ENCODE measurements at places on chromosomes 1 and 21.

DNA sequence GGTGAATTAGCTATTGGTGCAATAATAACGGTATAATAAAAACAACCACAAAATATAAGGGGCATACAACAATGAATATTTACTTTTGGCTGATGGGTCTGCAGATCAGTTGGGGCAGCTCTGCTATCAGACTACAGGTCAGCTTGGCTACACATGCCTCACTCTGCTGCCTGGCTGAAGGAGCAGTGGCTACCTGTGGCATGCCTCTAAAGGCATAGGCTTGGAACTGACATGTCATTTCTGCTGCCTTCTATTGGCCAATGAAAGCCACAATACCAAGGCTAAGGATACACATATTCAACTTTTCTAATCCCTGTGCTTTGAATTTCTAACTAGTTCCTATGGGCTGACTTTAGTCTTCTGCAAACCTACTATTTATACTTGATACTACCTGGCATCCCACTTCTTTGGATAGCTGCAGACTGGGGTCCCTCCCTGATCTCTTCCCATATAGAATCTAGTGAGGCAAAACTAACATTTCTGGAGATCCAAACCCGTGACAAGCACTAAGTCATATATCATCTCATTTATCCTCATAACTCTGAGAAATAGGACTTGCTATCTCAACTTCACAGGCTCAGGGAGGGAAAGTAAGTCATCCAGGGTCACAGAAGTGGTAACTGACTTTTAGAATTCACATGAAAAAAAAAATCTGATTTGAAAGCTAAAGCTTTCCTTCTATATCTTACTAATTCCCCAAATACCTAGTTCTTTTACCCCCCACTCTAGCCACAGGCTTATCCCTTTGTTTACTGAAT is 19.2 kb upstream of the SYDE2 start:
- DNase-seq, result no peak

DNA sequence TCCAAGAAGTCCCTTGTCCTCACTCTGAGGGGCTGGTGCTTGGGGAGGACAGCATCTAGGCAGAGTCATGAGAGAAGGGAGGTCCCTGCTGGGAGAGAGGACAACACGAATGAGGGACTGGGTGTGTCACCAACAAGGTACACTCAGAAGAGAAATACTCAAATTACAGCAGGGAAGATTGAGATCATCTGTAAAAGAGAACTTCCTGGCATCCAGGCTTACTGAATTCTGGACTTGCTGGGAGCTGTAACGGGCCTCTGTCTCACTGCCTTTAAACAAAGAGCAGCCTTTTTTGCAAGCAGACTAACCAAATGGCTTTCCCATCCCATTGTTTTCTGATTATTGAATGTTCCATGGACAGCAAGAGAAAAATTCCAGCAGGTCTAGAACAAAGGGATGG is 195.7 kb upstream of the RAB4A start:
- peak; percentile 42 for DNase-seq

DNA sequence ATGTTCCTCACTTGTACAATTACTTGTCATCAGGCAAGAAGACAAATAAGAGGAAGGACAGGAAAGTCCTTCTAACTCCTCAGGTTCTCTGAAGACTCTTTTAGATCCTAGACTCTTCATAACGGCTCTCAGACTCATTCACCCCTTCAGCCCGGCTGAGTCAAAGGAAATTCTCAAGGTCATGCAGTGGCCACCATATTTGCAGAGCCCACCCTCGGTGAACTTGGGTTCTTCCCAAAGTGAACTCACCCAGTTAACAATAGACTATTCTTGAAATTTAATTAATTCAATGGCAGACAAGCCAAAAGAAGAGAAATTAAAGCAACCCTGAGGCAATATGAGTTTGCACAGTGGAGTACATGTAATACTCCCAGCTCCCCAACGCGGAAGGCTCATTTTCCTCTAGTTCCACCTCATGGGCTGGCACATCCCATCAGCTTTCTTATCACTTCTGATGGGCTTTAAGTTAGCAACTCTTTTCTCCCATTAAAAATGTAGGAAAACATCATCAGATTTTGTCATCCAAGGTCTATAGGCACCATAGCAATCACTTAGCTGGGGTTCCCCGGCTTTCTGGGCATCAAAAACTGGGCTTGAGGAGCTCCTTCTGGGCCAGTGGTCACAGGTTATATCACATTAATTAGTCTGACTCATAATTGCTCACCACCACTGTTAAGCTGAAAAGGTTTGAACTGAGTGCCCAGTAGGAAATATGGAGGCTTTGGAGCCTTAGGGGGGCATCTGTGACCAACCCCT is 27.8 kb upstream of the TIAM1 start:
- DNase-seq, result no peak

GRCh38 chr1:211343607-211344006 is 17.0 kb downstream of the TRAF5 start:
- no peak for DNase-seq

- no peak for DNase-seq
These were observed 4.0 kb downstream of the EPS8L3 start for GRCh38 chr1:109759513-109760334.

DNA sequence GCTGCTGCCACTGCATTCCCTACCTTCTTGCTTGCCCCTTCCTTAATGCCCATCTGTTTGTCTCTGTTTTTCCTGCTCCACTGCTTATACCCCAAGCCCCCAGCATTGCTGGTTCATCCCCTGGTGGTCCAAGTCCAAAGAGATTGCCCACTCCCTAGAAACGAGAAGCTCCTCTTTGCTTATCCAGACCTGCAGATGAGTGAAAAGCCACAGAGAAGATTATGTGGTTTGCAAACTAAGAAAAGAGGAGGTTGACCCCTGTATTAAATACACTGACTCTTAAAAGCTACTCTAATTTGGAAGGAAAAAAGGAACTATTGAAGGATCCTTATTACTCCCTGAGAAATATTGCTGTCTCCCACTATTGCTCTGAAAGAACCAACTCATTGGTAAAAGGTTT is 146.8 kb upstream of the RAB4A start:
- DNase-seq, result no peak

DNA sequence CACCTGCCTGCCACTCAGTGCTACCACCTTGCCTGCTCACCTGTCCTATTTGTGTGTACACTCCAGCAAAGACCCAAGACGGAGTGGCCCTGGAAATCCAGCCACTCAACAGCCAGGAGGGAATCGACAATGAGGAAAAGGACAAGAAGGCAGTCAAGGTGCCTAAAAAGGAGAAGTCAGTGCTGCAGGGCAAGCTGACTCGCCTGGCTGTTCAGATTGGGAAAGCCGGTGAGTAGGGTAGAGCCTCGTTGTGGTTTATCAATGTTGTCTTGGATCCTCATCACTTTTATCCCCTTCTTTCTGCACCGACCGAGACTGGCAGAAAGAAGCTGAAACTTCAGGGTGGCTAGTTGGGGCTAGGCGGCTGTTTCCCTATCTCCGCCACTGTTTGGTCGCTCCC is 61.4 kb upstream of the LAX1 start:
- no peak for DNase-seq

DNA sequence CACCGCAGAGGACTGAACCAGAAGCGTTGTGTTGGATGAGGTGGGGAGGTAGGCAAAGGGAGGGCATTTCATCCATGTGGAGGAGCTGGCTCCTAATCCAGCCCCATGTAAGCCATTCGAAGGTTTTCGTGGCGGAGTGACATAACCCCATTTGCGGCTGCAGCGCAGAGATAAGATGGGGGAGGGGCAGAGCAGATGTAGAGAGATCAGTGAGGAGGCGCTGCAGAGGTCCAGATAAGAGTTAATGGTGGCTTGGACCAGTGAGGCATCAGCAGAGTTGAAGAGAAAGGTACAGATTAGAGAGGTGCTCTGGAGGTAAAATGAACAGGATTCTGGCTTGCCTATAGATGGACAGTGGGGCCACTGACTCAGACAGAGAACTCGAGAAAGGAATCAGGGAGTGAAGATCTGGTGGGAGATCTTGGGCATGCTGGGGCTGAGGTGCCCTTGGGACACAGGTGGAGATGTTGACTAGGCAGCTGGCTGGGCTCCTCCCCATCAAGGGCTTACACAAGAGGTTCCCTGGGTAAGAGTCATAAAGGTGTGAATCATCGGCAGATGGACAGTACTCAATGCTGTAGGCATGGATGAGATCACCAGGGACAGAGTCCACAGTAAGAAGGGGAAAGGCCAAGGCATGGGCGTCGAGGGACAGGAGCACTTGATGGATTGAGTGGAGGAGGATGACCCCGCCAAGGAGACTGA is 7.8 kb upstream of the PTPRF start:
- DNase-seq, result peak; percentile 17

GRCh38 chr21:34037009-34037795 is 36.2 kb upstream of the MRPS6 start:
- no peak for DNase-seq

- DNase-seq, result peak; percentile 32
These were observed 43.4 kb upstream of the MRPS6 start for GRCh38 chr21:34029743-34030528.

DNA sequence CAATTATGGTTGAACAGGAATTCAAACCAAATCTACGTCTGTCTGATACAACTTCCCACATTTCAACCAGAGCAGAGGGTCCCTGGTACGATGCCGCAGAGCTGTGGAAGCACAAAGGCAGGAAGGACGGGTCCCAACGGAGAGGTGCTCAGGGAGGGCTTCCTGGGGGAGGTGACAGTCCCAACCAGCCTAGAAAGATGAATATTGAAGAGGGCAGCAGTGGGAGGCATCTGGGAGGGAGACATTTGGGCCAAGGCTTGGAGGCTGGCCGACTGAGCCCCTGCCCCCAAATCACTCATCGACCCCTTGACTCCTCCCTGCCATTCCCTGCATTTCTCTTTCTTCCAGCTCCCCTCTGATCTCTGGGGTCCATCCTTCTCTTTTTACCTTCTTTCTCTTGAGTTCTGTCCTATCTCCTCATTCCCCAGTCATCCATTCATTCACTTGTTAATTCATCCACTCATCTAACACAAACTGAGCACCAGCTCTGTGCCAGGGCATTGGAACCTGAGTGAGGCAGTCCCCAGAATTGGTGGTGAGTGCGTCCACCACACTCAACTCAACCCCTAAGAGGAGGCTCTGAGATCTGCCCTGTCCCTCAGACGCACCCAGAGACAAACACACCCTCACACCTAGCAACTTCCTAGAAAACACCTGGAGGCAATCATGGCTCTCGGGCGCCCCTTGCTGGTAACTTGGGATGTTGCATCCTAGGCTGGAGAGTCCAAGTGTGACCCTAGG is 13.2 kb upstream of the CELA3B start:
- DNase-seq, result peak; percentile 70

DNA sequence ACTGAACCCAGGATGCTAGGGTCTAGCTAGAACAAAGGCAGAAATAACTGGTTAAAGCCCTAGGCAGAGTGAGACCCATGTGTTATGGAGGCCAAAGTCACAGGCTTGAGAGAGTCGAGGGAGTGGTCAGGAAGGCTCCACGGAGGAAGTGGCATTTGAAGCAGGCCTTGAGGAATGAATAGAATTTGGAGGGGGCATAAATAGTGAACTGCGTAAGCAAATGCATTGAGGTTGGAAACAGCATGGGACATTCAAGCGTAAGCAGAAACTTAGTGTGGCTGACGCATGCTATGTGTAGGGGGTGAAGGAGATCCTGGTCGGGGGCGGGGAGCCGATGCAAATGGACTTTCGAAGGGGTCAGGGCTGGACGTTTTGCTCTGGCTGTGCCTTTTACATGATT is 11.5 kb downstream of the AZIN2 start:
- no peak for DNase-seq

DNA sequence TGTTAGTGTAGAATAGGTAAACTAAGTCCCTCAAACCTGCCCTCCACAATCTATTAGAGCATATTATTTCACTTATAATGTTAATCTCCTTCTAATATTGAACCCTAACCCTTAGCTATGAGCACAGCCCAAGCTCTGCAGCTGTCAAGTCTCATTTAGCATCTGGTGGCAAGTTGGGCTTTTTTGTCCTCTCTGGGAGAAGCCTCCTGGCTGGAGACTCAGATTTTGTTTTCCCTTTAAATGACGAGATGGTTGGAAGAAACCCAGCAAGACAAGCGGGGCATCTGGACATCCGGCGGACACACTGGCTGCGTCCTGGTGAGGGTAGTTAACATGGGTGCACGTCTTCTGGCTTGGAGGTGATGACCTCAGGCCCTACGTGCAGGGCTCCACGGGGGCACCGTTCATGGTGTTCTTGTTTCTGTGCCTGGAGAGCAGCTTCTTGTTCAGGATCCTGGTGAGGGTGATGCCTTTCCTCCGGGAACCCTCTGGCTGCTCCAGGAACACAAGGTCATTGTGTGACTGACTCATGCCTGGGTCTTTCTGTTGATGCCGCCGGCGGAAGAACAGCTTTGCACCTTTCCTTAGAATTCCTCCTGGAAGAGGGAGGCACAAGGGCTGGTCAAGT is 9.7 kb upstream of the PRDM15 start:
- no peak for DNase-seq

DNA sequence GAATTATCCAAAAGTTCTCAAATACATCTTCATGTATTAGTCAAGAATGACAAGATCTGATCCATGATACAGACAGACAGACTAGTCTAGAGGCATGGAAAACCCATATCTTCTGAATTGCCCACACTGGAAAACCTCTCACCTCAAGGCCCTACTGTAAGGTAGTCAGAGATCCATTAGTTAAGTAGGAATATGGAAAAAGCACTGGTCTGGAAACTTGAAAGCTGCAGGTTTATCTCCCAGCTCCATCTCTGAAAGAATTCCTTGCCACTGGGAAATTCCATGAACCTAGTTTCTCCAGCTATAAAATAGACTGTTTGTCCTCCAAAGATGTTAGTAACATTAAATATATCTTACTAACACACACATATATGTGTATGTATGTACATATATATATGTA is 169.2 kb downstream of the AKT3 start:
- DNase-seq, result no peak

- peak; percentile 17 for DNase-seq
These were observed 388.5 kb downstream of the PCP4 start for GRCh38 chr21:40255518-40256444.

DNA sequence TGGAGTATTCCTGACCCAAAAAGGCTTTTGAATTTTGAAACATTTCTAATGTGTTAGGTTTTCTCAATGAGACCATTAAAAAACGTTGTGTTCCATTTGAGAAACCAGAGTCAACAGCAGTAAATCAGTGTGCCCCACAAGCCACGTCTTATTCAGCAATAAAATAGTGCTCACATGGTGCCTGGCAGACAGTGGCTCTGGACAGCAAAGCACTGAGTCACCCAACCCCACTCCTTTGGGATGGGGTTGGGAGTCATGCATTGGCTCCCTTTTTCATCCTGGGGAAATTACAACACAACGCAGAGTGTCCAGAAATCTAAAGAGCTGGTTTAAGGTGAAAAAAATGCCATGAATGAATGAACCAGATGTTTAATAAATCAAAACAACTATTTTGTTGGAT is 46.5 kb downstream of the KCNJ15 start:
- no peak for DNase-seq

- no peak for DNase-seq
These were observed 80.0 kb downstream of the TRIM33 start for GRCh38 chr1:114431026-114431425.

DNA sequence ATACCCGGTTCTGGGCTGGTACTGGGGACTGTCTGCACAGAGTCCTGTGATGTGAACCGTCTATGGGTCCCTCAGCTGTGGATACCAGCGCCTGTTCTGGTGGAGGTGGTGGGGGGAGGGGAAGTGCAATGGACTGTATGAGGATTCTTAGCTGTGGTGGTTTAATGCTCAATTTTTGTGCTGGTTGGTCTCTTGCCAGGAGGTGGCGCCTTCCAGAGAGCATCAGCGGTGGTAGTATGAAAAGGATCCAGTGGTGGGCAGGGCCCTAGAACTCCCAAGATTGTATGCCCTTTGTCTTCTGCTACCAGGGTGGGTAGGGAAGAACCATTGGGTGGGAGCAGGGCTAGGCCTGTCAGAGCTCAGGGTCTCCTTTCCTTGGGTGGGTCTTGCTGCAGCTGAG is 89.4 kb upstream of the B3GALT2 start:
- peak; percentile 20 for DNase-seq

GRCh38 chr1:144101397-144102045 is 129.7 kb upstream of the FAM72C start:
- DNase-seq, result no peak

GRCh38 chr1:166490437-166490991 is 323.7 kb upstream of the FAM78B start:
- no peak for DNase-seq

All from NCI-H69 (cell line).